Stimulated activated CD4-positive, alpha-beta T cell treated with anti-CD3 and anti-CD28 coated beads, Interleukin-12 subunit alpha, Interleukin-12 subunit beta, amount 100 ng/mL, for 24 hours (primary cell): ENCODE measurements at places on chromosomes 7 and 10.

DNA sequence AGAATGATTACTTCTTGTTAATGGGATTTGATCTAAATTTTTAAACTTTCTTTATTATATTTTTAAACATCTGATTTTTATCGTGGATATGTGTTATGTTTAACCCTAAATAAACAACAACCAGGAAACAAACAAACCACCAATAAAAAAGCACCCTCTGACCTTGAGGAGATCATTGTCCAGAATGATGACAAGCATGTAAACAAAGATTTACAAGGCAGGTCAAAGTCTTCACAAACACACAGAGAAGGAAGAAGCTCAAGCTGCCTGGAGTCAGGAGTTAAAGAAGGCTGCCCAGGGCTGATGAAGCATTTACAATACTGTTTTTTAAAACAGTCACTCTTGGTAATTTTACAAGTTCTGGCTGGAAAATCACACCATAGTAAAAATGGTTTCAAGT lies 31.0 kb upstream of the EGFR start:
- DNase-seq, result no peak

DNA sequence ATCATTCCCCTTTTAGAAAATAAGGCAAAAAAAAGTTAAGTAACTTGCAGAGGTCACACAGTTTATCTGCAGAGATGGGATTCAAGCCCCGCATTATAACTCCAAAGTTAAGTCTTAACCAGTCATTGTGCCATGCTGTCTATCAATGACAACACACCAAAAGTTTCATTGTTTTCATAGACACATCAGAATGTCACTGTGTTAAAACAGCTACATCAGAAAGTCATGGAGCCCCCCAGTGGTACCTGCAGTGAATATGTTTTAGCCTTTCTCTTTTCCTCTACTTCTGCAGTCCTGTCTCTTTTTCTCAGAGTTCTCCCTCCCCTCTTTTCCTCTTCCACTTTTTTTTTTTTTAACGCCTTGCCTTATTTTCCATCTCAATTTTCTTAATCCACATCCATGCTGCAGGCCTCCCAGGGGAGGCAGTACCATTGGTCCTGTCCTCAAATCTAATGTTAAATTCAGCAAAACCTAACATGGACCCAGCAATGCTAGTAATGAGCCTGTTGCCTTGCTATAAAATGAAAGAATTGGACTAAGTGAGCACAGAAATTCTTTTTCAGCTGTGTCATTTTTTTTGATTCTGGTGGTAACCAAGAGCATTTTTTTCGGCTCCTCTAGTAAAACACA lies 3.8 kb upstream of the NRCAM start:
- no peak for DNase-seq

DNA sequence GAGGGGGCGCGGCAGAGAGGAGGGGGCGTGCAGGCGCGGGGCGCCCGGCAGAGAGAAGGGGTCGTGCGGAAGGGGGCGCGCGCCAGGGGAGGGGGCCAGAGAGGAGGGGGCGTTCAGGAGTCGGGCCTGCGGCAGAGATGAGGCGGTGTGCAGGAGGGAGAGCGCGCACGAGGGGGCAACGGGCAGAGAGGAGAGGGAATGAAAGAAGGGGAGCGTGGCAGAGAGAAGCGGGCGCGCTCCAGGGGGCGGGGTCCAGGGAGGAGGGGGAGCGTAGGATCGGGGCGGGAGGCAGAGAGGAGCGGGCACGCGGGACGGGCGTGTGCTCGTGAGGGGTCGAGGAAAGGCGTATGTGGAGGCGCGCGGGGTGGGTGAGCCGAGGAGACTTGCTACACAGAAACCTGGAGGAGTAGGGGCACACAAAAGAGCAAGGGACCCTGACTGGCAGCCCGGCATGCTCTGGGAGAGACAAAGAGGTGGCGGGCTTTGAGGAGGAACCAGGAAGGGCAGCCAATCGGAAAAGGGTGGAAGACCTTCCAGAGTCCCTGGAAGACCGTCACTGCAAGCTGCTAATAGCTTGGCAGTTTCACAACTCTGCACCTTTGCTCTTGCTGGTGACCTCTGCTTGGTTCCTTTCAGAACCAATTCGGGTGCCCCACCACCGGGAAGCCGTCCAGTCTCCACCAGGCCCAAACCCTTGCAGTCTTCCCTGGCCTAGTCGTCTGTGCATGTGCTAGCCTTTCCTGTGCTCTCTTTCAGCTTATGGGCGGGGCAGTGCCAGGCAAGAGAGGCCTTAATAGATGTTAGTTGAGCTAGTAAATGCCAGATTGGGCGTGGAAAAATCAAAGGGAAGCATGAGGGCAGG lies 639 bp downstream of the DYDC2 start:
- no peak for DNase-seq

DNA sequence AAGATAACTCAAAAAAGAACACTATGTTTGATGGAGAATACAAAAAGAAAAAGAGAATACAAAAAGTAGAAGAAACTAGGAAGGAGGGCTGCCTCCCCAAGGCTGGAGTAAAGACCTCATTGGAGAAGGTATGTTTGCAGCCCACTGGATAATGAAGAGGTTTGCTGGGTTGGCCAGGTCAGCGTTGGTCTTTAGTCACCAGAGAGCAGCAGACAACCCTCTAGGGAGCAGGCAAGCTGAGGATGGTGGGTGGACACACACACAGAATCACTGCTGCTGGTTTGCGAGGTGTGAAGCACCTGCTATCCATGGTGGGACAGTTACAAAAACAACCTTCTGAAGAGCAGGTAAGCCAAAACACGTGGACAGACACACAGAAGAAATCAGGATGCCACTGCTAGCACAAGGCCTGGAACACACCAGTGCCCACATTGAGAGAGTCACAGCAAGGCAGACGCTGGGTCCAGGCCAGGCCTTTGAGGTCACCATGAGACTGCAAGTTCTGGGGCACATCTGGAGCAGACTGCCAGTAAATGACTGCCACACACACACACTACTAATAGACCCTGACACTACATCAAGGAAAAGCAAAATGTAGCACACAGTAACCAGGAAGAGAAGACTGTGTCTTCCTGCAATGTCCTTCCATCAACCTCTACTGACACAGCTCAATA lies 43.0 kb downstream of the MTERF1 start:
- no peak for DNase-seq
